ENCODE measurements at places on chromosomes 4 and X.
A peak's percentile ranks its signal among the peaks of the same experiment; 100 is the strongest.

DNA sequence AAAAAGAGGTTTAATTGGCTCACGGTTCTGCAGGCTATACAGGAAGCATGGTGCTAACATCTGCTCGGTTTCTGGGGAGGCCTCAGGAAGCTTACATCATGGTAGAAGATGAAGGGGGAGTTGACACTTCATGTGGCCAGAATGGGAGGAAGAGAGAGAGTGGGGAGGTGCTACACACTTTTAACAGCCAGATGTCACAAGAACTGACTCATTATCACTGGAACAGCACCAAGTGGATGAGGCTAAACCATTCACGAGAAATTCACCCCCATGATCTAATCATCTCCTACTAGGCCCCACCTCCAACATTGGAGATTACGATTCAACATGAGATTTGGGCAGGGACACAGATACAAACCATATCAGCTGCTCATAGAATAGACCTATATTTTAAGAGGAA lies 255.8 kb downstream of the OPHN1 start:
- peaks cover 14% of the 10 kb centered on the region for H3K4me1 ChIP-seq
- H3K27me3 ChIP-seq = no peaks in the 10 kb centered on the region
- no peak overlapping the region for H3K27ac ChIP-seq
- H3K36me3 ChIP-seq = peaks cover 5% of the 10 kb centered on the region
- no peak for DNase-seq
- no peak overlapping the region for H3K4me3 ChIP-seq

DNA sequence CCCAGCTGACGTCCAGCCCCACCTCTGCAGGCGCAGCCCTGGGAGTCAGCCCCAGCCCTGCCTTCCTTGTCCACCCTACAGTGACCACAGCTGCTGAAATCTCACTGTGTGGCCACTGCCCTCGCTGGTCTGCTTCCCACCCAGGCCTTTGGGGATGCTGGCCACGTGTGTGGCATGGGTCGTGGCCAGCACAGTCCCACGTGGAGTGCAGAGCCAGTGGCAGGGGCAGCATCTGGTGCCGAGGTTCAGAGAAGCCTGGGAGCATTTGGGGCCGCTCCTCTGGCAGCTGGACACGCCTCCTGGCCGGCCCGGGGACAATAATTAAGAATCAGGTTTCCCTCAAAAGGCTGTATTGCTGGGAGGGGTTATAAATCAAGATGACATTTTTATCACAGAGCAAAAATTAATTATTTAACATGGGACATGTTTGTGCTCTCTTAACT lies 92.1 kb downstream of the HMX1 start:
- no peak overlapping the region for H3K27ac ChIP-seq
- no peak for DNase-seq
- no peak overlapping the region for H3K4me3 ChIP-seq
- no peaks in the 10 kb centered on the region for H3K4me1 ChIP-seq

- H3K36me3 ChIP-seq = no peaks in the 10 kb centered on the region
- DNase-seq = no peak
Observed at GRCh38 chrX:44675362-44676024, 132.8 kb upstream of the FUNDC1 start.

GRCh38 chr4:176478076-176478475 lies 158.3 kb downstream of the SPCS3 start:
- H3K4me3 ChIP-seq = no peak overlapping the region
- H3K4me1 ChIP-seq = no peaks in the 10 kb centered on the region
- H3K36me3 ChIP-seq = no peaks in the 10 kb centered on the region
- H3K27me3 ChIP-seq = no peaks in the 10 kb centered on the region
- no peak for DNase-seq

- no peak overlapping the region for H3K4me3 ChIP-seq
- no peaks in the 10 kb centered on the region for H3K36me3 ChIP-seq
- DNase-seq = no peak
- no peaks in the 10 kb centered on the region for H3K4me1 ChIP-seq
- H3K27me3 ChIP-seq = no peaks in the 10 kb centered on the region
Observed at GRCh38 chr4:167787231-167787630, 305.1 kb upstream of the ANXA10 start.

GRCh38 chrX:4710618-4711433 lies 997.4 kb upstream of the PRKX start:
- H3K4me3 ChIP-seq = no peak overlapping the region
- H3K4me1 ChIP-seq = no peaks in the 10 kb centered on the region
- DNase-seq = no peak
- no peaks in the 10 kb centered on the region for H3K36me3 ChIP-seq

GRCh38 chr4:60485276-60485675 lies 714.9 kb upstream of the ADGRL3 start:
- H3K27me3 ChIP-seq = no peaks in the 10 kb centered on the region
- no peak overlapping the region for H3K27ac ChIP-seq
- DNase-seq = no peak

- H3K27me3 ChIP-seq = peaks cover 8% of the 10 kb centered on the region
- H3K4me1 ChIP-seq = no peaks in the 10 kb centered on the region
Observed at GRCh38 chrX:17960891-17961290, 99.8 kb upstream of the RAI2 start.

DNA sequence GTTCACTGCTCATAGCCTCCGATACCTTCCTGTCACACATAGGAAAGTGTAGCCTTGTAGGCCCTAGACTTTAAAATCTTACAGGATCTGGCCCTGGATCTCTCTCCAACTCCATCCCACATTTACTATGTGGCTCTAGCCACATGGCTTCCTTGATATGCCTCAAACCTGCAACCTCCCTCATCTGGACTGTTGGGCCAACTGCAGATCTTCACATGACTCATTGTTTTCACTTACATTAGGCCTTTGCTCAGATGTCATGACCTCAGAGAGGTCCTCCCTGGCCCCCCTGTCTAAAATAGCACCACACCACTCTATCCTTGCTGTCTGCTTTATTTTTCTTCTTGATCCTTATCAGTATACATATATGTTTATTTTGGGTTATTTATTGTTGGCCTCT lies 8.1 kb upstream of the NR0B1 start:
- H3K36me3 ChIP-seq = no peaks in the 10 kb centered on the region
- no peak overlapping the region for H3K4me3 ChIP-seq
- no peak for DNase-seq
- no peaks in the 10 kb centered on the region for H3K4me1 ChIP-seq

- H3K4me3 ChIP-seq = no peak overlapping the region
- peaks cover 13% of the 10 kb centered on the region for H3K27me3 ChIP-seq
- H3K36me3 ChIP-seq = no peaks in the 10 kb centered on the region
- no peaks in the 10 kb centered on the region for H3K4me1 ChIP-seq
- no peak overlapping the region for H3K27ac ChIP-seq
Observed at GRCh38 chr4:89640620-89641366, 196.2 kb downstream of the SNCA start.

DNA sequence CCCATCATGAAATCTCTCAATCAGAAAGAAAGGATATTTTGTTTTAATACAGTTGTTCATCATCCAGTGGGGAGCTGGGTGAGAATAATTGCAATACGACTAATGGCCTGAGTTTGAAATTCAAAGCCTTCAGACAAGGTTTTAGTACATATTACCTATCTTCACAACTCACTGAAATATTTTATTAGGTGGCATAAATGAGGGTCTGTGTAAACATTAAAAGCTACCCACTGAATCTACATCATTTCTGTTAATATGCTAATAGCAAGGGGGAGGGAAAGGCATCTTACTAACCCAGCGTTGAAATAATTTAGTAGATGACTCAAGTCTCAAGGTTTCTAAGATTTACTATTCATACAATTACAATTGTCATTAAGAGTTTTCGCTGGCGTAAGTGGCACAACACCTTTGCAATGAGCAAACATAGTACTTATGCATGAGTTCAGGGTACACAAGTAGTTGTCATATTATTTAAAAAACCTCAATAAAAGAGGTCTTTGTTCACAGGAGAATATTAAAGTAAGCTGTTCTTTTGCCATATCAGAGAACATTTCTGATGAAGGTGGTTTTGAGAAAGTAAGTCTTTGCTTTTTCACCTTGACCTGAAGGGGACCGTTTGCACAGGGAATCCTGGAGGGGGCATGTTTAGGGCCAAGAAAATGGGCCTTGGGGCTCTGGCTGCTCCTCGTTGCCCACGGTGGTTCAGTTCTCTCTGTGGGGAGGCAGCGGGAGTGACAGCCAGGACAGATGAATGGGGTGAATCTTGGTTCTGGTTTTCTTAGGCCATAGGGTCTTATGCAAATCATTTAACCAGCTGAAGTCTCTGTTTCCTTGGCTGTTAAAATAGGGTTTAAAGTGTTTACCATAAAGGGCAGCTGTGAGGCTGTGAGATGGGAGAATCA lies 4.5 kb upstream of the RHOH start:
- H3K27ac ChIP-seq = peak overlapping the region; percentile 96
- H3K36me3 ChIP-seq = peaks cover 9% of the 10 kb centered on the region
- no peaks in the 10 kb centered on the region for H3K27me3 ChIP-seq
- peak overlapping the region; percentile 93 for H3K4me3 ChIP-seq
- peaks cover 74% of the 10 kb centered on the region for H3K4me1 ChIP-seq

GRCh38 chr4:145939856-145940255 lies 1.2 kb upstream of the ZNF827 start:
- H3K27me3 ChIP-seq = peaks cover 10% of the 10 kb centered on the region
- no peak overlapping the region for H3K4me3 ChIP-seq
- H3K4me1 ChIP-seq = peaks cover 17% of the 10 kb centered on the region
- H3K36me3 ChIP-seq = peaks cover 7% of the 10 kb centered on the region
- H3K27ac ChIP-seq = no peak overlapping the region

GRCh38 chr4:81631958-81632441 lies 160.3 kb upstream of the RASGEF1B start:
- H3K4me3 ChIP-seq = no peak overlapping the region
- H3K36me3 ChIP-seq = no peaks in the 10 kb centered on the region
- H3K4me1 ChIP-seq = peaks cover 8% of the 10 kb centered on the region

DNA sequence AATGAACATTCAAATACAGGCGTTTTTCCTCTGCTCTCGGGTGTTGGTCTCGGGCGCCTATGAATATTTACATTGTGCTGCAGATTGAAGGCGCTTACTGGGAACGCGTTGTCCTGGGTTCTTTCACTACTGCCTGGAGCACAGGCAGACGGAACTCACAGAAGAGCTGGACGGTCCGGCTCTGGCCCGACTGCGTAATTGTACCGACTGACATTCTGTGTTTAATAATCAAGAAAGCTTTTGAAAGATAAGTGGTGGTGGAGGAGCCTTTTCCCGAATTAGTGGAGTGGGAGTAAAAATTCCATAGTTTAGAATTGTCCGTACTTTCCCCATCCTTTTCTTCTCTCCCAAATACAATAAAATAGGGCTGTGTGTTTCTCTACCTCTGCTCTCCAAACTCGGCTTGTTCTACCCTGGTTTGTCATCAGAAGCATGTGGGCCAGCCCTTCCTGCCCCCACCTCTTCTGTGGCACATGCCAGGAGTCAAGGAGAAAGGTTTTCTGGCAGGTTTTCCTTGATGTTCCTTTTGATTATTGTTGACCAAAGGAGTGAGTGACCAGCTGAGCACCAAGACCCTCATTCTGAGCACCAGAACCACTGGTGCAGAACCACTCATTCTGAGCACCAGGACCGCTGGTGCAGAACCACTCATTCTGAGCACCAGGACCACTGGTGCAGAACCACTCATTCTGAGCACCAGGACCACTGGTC lies 2.3 kb downstream of the FHDC1 start:
- no peak overlapping the region for H3K27ac ChIP-seq
- no peak for DNase-seq
- H3K4me1 ChIP-seq = peaks cover 15% of the 10 kb centered on the region
- H3K36me3 ChIP-seq = no peaks in the 10 kb centered on the region

DNA sequence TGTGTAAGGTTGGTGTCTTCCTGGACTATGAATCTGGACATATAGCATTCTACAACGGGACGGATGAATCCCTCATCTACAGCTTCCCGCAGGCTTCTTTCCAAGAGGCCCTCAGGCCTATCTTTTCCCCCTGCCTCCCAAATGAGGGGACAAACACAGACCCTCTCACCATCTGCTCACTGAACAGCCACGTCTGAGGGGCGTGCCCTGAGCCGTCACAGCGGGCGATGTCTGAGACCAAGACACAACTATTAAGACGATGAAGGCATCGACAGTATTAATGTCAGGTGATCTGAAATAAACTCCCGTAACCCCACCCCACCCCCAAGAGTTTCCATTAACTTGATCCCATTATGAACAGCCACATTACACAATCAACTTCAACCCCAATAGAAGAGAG lies 7.9 kb downstream of the TRIML1 start:
- no peak for DNase-seq
- no peak overlapping the region for H3K27ac ChIP-seq
- H3K36me3 ChIP-seq = no peaks in the 10 kb centered on the region
- H3K27me3 ChIP-seq = no peaks in the 10 kb centered on the region
- no peaks in the 10 kb centered on the region for H3K4me1 ChIP-seq
- no peak overlapping the region for H3K4me3 ChIP-seq

- no peak overlapping the region for H3K27ac ChIP-seq
- H3K4me3 ChIP-seq = no peak overlapping the region
- H3K36me3 ChIP-seq = no peaks in the 10 kb centered on the region
- H3K27me3 ChIP-seq = peaks cover 2% of the 10 kb centered on the region
- no peak for DNase-seq
- H3K4me1 ChIP-seq = no peaks in the 10 kb centered on the region
Observed at GRCh38 chrX:111543212-111543741, 31.8 kb downstream of the SERTM2 start.

DNA sequence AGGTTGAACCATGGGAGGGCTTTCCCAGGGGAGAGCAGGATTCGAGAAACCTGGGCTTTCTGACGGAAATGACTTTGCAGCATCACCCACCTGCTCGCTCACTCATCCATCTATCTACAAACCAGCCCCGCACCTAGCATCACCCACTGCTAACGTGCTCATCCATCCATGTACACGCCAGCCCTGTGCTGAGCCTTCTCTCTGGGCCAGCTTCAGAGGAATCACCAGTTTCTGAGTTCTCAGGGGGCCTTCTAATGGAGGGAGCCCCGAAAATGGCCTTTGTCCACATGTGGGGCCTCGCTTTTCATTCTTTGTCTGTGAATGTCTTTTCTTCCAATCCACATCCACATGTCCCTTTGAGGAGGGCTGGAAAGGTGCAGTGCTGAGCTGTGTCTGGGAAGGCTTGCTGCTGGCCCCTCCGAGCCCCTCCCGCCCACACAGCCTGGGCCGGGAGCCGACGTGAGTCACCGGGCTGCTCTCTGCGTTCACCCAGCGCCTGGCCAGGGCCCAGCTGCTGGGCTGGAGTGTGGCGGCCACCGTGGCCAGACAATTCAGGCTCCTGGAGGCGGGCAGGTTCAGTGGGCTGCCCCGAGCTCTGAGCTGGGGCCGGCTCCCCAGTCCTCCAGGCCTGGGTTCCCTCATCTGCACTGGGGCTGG lies 14.7 kb downstream of the SORCS2 start:
- H3K27ac ChIP-seq = no peak overlapping the region
- no peaks in the 10 kb centered on the region for H3K36me3 ChIP-seq
- no peaks in the 10 kb centered on the region for H3K4me1 ChIP-seq
- no peak for DNase-seq

GRCh38 chr4:105944540-105944939 lies 49.3 kb downstream of the NPNT start:
- no peaks in the 10 kb centered on the region for H3K36me3 ChIP-seq
- no peak for DNase-seq

GRCh38 chrX:153974003-153974725 lies 1.6 kb downstream of the TMEM187 start:
- H3K36me3 ChIP-seq = peaks cover 25% of the 10 kb centered on the region
- peak overlapping the region; percentile 96 for H3K27ac ChIP-seq

- DNase-seq = no peak
- H3K27ac ChIP-seq = no peak overlapping the region
- H3K4me1 ChIP-seq = peaks cover 15% of the 10 kb centered on the region
- no peak overlapping the region for H3K4me3 ChIP-seq
- no peaks in the 10 kb centered on the region for H3K27me3 ChIP-seq
Observed at GRCh38 chr4:88467392-88467791, 10.5 kb downstream of the HERC5 start.

- no peak overlapping the region for H3K4me3 ChIP-seq
- no peaks in the 10 kb centered on the region for H3K36me3 ChIP-seq
- H3K4me1 ChIP-seq = peaks cover 2% of the 10 kb centered on the region
- H3K27ac ChIP-seq = no peak overlapping the region
- DNase-seq = no peak
Observed at GRCh38 chr4:183329954-183330742, 7.9 kb upstream of the CLDN24 start.

- no peak overlapping the region for H3K27ac ChIP-seq
- no peaks in the 10 kb centered on the region for H3K27me3 ChIP-seq
- no peaks in the 10 kb centered on the region for H3K36me3 ChIP-seq
Observed at GRCh38 chr4:80948995-80949394, 81.5 kb upstream of the BMP3 start.

Data from activated CD8-positive, alpha-beta T cell treated with anti-CD3 and anti-CD28 coated beads, Interleukin-2, amount 10 ng/mL, durations not matched to agents 7 days and 5 days (primary cell).